ENCODE measurements at places on chromosomes 7 and 10.
A peak's percentile ranks its signal among the peaks of the same experiment; 100 is the strongest.

- DNase-seq, result no peak
Measured at GRCh38 chr7:130491841-130492522, at the start of gene MEST. MEST (plus strand) TSS chr7:130492085; CDS start chr7:130492314, 229 bp downstream.

DNA sequence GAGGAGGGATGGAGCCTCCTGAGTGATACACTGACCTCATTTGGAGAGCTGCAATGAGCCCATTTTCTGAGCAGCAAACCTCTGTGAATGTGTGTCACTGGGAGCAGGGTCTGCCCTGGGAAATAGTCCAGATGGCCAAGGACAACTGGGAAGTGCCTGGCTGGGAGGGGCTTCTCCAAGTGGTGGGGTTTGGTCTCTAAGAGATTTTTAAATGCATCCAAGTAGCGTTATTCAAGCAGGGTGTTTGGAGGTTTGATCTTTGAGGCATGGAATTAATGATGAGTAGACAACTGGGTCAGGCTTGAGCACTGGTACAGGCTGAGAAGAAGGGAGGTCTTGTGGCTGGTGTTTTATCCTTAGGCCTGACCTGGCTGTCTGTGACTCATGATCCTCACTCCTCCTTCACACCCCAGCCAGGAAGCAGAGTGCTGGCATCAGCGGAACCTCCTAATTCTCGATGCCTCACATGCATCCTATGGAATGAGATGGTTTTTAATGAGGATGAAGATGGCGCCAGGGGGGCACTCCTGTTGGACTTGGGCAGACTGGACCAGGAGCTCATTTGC is 3.3 kb downstream of the GOLGA7B start:
- no peak for DNase-seq

DNA sequence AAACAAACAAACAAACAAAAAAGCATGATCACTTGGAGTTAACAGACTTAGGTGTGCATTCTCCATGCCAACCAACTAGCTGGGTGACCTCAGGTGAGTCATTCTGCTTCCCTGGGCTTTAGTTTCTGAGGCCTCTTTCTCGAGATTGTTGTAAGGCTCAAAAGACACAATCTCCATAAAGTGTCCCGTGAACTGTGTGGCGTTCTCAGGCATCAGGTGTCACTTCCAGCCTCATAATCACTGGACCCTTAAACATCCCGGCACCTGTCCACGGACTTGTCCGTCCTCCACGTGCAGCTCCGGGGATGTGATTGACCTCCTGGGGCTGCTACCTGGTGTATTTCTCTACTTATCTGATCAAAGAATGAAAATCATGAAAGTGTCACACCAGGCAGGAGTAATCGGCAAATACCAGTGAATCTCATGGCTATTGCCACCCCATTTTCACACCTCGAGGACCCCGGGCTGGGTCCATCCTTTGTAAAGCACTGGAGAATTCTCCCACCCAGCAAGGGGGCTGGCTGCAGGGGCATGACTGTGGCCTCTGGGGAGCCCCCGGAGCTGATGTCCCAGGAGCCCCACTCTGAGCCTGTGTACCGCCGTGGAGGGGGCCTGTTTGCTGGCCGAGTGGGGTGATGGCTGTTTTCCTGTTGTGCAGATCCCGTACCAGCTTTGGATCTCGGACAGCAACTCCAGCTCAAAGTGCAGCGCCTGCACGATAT is 189.8 kb upstream of the SH2B2 start:
- no peak for DNase-seq

- no peak for DNase-seq
Measured at GRCh38 chr7:155917836-155918430, 105.7 kb upstream of the SHH start.

DNA sequence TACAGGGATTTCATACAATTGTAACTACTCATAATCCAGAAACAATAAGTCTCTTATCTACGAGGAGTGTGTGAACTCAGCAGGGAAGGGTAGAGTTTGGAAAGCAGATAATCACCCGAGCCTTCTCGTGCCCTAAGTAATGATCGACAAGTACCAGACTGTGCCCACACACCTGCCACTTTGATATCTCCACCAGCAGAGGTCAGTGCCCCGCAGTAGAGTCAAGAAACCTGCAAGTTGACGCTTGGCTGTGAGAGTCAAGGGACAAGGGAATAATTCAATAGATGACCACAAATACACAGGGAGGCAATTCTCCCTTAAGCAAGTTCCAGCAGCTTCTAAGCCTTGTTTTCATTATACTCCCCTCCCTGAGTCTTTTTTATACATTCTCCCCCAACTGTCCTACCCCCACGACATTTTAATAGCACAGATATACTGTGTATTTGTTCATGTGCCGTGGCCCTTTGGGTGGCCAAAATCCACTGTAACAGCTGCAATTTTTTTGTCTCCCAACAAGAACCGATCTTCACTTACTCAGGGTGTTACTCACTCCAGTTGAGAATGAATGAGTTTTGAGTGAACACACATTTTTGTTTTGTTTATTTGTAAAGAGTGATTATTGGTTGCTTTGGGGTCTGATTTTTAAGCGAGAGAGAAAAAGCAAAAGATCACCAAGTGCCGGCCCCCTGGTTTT is 106.9 kb upstream of the RHEB start:
- no peak for DNase-seq

- DNase-seq, result no peak
Measured at GRCh38 chr10:55146032-55146431, 345.0 kb upstream of the PCDH15 start.

- DNase-seq, result no peak
Measured at GRCh38 chr10:30929901-30930520, 101.7 kb downstream of the ZNF438 start.

DNA sequence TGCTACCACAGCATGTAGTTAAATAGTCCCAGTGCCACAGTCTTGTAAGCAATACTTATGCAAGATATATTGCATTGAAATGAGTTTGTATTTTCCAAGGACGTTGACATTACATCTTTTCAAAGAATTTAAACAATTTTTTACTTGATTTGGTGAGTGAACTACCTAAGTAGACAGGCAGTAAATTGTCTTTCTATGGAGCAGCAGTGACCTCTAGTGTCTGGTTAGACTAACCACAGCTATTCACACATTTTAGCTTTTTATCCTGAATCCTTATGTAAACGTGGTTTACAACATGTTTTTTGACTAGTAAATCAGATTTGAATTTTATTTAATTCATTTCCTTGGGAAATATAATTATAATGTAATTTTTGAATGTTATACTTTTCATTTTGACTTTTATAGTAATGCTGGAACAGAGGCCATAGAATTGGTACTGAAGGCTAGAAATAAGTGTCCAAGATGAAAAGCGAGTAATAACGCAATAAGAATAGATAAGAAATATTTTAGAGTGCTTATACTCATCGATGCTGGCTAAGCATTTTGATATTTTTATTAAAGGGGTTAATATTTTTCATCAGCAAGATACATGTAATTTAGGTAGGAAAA is 5.6 kb downstream of the LRRTM3 start:
- DNase-seq, result peak; percentile 5

DNA sequence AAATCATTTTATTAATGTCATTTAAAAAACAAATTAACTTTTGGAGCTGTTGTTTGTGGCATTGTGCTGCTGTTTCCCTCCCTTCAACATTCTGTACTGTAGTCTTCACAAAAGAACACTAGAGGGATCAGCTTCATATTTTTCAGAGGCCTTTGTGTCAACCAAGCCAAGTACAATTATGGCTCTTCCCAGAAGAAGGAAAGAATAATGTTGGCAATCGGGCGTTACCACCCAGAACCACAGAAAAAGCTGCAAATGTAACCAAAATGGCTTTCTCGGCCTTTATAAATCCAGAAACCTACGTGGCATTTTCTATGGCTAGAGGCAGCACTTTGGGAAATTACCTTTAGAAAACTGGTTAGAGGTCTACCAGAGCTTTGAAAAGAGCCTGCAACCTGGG is 98.8 kb upstream of the COL1A2 start:
- DNase-seq, result no peak
